Lower leg skin (tissue), 4 donors: ENCODE measurements at places on chromosomes 13 and 19.
A peak's percentile ranks its signal among the peaks of the same experiment; 100 is the strongest.

- no peak for DNase-seq
These were observed 32.5 kb upstream of the IRS2 start for GRCh38 chr13:109818886-109819285.

GRCh38 chr13:26864576-26864975 is 104.0 kb upstream of the GPR12 start:
- no peak for DNase-seq

GRCh38 chr19:39053276-39054090 is 21.1 kb upstream of the FBXO27 start:
- DNase-seq = no peak

DNA sequence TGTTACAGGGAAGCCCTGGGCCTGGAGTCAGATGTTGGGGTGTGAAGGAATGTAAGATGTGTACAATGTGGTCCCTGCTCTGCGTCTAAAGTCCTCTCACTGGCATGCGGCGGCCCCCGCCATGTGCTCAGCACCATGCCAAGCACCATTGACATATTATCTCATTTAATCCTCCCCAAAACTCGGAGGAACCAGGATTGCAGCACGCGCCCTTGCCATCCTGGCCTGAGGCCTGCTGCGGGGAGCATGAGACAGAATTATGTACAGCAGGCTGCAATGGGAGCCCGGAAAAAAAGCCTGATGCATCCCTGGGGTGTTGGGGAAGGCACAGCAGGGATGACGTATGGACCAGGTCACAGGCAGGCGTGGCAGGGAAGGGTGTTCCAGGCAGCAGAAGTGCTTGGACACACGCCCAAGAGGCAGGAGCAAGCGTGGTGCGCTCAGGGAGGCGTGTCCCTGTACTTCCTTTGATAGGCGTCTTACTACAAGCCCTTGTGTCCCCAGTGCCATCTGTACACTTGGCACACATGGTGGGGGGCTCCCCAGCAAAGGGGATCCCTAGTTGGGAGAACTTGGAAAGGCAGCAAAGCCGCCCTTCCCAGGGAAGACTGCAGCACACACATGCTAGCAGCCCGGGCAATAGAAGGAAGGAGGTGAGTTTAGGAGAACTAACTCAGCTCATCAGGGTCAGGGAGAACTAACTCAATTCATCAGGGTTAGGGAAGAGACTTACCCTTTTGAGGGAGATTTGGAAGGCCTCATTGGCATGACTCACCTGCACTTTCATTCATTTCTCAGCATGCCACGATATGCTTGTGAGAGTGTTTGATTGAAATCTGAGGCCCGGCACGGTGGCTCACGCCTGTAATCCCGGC is 3.4 kb downstream of the EVI5L start:
- DNase-seq = peak; percentile 79

GRCh38 chr13:100108913-100109507 is 20.1 kb downstream of the PCCA start:
- no peak for DNase-seq

DNA sequence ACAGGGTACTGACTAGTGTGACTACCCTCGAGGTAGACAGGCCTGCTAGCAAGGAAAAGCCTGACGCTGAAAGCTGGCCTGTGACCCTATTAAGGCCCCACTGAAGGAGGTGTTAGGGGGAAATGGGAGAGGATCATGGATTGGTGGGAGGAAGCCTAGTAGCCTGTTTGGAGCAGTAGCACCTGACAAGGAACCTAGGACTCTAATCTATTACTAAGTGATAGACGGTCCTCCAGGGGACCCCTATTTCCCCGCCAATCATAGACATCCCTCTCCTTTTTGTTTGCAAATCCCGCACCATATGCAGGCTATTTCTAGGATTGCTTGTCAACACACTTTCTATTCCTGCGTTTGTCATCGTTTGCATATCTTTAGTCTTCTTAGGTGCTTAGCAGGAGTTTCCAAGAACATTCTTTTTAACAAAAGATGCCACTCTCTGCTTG is 1338.8 kb upstream of the MIR17HG start:
- DNase-seq = no peak

GRCh38 chr19:12752056-12752781 is 628 bp downstream of the BEST2 start:
- DNase-seq = no peak

DNA sequence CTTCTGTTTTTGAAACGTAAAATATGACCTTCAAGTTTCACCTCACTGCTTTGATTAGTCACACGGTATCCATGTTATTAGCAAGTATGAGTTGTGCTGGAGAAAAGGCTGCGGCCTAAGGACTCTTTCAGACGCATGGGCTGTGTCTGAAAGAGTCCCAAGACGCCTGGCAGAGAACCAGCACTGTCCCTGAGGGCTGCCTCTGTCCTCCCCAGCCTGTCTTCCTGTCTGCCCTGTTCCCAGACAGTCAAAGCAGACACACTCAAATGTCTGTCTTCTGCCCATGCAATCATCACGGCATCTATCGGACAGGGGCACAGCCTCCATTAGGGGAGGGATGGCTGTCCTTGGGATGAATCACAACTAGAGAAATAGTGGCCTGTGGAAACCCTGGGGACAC is 65.5 kb downstream of the DPY19L3 start:
- DNase-seq = no peak

GRCh38 chr13:111577208-111577828 is 256.9 kb downstream of the TEX29 start:
- no peak for DNase-seq

- no peak for DNase-seq
These were observed 42.2 kb downstream of the IFT88 start for GRCh38 chr13:20609145-20609544.

GRCh38 chr19:46631481-46631880 is 4.5 kb downstream of the GNG8 start:
- peak; percentile 92 for DNase-seq

DNA sequence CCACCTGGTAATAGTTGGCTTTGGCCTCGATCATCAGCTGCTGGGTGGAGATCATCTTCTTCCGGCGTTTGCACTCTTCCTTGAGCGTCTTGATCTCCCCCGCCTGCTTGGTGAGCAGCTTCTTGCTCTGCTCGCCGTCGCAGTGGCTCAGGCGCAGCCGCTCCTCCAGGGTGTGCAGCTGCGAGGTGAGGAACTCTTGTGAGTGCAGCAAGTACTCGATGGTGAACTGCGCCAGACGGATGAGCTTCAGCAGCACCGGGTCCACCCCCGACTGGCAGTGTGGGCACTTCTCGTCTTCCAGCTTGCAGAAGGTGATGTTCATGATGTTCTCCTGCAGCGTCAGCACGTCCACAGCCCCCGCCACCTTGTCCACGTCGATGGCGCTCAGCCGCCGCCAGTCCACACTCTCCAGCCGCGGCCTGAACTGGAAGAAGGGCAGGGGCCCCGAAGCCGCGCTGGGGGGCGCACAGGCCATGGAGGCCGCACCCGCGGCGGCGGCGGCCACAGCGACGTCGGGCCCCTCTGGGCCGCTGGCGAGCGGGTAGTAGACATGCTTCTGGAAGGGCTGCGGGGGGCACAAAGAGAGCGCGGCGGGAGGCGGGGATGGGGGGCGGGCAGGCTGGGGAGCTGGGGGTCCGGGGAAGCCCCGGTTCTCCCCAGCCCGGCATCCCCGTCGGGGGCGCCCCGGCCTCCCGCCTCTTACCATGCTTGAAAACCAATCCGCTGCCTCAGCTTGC is 3.0 kb downstream of the DZIP1 start:
- no peak for DNase-seq

- no peak for DNase-seq
These were observed 3.8 kb upstream of the TSHZ3 start for GRCh38 chr19:31352782-31353651.

- DNase-seq = no peak
These were observed 5.4 kb downstream of the RSPH6A start for GRCh38 chr19:45809643-45810159.

GRCh38 chr19:38734426-38735256 is 9.6 kb downstream of the CAPN12 start:
- peak; percentile 26 for DNase-seq

GRCh38 chr19:49949742-49950589 is 11.0 kb downstream of the SIGLEC11 start:
- no peak for DNase-seq

GRCh38 chr19:38142176-38143035 is 81.6 kb downstream of the DPF1 start:
- DNase-seq = no peak

DNA sequence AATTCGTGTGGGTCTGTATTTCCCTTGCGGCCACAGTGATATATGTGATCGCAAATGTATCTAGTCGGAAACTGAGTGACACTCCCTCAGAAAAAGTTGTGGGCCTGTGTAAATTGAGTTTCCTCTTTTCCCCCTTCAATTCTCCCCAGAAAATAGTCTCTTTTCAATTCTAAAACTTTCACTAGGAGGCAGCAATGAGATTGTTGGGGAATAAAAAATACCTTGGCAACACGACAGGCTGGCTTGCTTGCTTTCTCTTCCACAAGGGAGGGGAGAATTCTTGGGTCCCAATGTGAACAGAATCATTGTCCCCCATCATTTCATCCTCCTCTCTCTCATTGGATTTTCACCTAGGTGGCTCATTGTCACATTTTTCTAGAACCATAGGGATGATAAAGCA is 3.7 kb upstream of the SOX21 start:
- DNase-seq = no peak

DNA sequence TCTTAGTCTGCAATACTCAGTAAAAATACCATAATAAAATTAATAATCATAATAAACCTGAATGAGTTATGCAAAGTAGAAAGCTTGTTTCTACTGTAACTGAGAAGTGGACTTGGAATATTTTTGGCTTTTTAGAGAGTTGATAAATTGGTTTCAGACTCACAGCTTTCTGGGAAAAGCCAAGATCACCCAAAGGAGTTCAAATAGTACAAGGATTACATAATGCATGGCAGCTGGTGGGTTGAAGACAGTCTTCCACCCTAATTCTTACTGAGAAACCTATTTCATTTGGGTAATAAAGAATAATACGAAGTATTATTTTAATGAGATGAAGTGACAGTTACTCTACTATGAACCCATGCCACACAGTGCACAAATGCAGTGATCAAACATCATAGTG is 139.4 kb upstream of the KLF12 start:
- DNase-seq = no peak

DNA sequence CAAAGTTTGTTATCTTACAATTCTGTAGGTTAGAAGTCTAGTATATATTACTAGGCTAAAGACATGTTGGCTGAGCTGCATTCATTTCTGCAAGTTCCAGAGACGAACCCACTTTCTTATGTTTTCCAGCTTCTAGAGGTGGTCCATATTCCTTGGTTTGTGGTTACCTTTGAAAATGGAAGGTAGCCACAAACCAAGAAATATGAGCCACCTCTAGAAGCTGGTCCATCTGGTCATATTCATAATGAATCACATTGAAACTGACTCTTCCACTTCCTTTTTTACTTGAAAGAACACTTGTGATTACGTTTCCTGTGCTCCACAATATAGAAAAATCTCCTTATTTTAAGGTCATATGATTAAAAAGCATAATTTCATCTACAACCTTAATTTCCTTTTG is 943.0 kb upstream of the PCDH9 start:
- no peak for DNase-seq

DNA sequence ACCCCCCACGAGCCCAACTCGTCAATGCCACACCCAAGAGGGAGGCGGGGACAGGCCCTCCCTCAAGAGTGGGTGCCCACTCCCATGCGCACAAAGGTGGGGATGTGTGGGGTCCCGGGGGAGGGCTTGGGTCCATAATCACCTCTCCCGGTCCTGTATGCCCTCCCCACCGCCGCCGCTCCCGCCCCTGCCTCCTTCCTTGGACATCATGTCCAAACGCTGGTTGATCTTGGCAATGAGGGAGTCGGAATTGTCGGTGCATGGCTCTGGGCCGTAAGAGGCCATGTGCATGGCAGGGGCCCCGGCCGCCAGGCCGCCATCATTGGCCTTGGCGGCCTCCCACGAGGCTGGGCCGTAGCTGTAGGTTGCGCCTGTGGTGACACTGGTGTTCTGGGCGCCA is 5.9 kb downstream of the AKAP8 start:
- no peak for DNase-seq

DNA sequence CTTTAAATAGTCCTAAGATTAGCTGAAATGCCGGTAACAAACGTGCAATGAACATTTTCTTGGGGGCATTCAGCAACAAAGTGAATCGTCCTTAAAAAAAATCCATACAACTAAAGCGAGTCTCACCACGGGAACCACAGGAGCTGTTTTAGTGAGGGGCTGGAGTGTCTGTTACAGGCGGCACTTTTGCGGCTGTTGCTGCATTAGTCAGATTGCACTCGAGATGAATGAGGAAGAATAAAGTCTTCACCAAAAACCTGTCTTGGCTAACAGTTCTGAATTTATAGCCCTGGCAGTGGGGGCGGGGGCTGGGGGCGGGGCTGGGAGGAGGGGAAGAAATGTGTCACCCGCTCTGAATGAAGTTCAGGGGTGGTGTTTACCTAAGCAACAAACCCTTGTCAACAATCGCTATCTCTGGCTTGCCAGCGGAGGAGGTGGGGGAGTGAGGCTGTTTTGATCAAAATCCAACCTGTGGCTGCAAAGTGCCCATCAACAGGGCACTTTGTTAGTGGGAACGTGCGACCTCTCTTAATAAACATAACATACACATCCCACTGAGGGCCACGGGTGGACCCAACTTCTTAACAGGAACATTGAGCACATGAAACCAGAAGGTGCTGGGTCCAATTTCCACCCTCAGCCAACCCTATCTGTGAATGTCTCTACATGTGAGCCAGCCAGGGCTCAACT is 44.5 kb downstream of the RFX2 start:
- DNase-seq = no peak

GRCh38 chr13:76723551-76724232 is 162.5 kb downstream of the KCTD12 start:
- DNase-seq = no peak

GRCh38 chr19:2027361-2027760 is 11.8 kb upstream of the BTBD2 start:
- DNase-seq = no peak

- DNase-seq = peak; percentile 89
These were observed 7.3 kb upstream of the MEDAG start for GRCh38 chr13:30898678-30899241.
